ENCODE measurements at places on chromosomes 11 and 22.

- no peak for DNase-seq
Measured at GRCh38 chr22:23793326-23793725, 6.6 kb downstream of the SMARCB1 start.

- no peak for DNase-seq
Measured at GRCh38 chr22:24175160-24175808, 6.0 kb upstream of the SUSD2 start.

GRCh38 chr11:74459584-74459983, 7.8 kb downstream of the KCNE3 start:
- no peak for DNase-seq

DNA sequence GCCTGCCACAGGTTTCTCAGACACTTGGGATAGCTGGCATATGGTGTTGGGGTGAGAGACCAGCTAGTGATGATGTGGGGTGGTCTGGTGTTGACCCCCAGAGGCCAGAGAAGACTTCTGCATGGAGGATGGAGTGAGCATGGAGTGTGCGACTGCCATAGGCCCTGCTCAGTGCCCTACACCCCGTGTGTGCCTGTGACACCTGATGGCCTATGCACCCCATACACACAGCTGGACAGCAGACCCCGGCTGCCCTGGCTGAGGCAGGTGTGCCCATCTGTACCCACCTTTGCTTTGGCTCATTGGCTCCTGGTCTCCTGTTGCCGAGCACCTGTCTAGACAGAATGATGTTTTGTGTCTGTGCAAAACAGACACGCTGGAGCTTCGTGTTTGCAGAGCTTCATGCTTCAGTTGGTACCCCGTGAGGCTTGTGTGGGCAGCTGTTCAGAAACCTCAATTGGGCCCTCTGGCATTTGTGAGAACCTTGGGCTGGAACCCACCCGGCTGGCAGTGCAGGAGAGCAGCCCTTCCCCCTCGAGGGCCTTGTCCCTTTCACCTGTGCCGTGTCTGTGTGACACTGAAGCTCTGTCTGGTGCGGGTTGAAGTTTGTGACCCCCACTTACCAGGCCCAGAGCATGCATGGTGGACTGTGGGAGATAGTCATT, 27.6 kb downstream of the BCR start:
- no peak for DNase-seq

DNA sequence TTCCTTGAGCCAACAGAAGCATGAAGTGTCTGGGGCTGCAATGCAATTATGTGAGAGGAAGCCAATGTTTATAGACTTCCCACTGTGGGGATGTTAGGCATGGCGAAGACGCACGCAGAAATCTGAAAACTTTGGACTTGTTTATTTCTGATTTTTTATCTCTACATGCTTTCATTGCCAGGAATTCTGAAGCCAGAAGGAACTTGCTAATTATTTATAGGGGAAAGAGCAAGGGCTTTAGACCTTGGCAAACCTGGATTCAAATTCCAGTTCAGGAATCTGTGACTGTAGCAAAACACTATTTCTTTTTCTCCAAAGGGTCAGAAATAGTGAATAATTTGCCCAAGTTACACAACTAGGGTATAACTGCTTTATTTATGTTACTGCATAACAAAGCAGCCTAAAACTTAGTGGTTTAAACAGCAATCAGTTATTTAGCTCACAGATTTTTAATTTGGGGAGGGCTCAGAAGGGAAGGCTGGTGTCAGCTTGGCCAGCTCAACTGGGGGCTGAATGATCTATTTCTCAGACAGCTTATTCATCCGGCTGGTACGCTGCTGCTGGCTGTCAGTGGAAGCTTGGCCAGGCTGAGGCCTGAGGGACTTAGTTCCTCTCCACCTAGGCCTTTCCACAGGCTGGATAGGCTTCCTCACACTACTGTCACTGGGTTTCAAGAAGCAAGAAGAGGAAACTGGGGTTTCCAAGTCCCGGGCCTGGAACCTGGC, 1.9 kb upstream of the OR6Q1 start:
- DNase-seq: no peak

GRCh38 chr11:87966694-87967093, 208.5 kb downstream of the RAB38 start:
- DNase-seq: peak; percentile 74

DNA sequence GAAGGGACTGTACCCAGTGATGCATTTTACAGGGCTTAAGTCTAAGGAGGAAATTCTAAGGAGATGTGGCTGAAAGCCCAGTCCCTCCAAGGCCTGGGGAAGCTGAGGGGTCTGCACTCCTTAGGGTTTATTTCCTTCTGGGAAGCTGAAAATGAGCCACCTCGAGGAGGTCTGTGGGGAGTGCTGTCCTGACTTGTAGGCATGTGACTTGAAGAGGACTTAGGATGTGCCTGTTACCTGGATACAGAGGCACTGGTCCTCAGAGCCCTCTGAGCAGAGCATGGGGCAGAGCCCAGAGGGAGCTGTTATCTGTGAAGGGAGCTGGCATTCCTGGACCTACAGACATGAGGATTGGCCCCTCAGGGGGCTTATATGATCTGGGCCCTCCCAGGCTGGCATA, 77.1 kb downstream of the TP53I11 start:
- no peak for DNase-seq

DNA sequence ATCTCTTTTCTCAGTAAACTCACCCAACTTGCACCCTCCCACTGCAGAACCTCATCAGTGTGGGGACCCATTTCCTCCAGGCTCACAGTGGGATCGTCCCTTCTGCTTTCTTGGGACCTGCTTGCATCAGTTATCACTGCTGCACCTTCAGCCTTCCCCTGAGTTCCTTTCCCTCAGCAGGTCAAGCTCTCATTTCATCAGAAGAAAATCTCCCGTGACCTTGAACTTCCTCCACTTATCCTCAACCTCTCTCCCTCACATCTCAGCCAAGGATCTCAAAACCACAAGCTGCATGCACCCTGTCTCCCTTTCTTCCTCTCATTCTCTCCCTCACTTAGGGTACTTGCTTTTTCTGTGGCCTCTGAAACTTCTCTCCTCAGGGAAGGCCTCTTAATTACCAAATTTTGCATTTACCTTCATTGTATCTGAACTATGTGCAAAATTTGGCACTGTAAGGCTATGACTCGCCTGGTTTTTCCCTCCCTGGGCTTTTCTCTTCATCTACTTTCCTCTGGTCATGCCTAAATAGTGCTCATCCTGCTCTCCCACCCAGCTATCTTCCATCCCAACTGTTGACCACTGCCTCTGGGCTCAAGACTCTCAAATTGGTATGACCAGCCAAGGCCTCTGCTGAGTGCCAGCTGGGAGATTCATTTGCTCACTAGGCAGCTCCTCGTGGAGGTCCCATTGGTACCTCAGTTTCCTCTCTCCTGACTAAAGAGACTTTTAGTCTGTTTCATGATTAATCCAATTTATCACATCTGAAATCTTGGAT, 2.7 kb upstream of the RCE1 start:
- no peak for DNase-seq

GRCh38 chr22:49734882-49735281, 92.8 kb downstream of the BRD1 start:
- DNase-seq: no peak

DNA sequence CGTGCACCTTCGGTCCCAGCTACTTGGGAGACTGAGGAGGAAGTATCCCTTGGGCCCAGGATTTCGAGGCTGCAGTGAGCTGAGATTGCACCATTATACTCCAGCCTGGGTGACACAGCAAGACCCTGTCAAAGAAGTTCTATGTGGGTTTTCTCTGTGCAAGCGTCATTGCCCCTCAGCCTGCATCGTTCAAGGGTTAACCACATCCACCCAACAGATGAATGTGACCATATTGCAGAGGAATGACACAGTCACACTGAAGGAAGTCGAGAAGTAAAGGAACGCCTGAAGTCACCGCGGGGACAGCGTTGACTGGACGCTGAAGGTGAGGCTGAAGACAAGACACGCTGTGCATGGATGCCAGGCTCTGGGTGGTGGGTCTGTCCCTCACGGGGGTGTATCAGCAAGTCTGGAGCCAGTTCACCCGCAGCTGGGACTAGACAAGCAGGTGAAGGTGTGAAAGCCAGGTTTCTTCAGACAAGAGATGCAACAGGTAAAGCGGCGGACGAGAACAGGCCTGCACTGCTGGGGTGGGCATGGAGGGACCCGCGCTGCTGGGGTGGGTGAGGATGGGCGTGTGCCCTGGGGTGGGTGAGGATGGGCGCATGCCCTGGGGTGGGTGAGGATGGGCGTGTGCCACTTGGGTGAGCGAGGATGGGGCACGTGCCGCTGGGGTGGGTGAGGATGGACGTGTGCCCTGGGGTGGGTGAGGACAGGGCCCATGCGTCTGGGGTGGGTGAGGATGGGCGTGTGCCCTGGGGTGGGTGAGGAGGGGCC, 36.5 kb upstream of the TOLLIP start:
- DNase-seq: no peak

GRCh38 chr22:47139013-47139789, 376.8 kb downstream of the TBC1D22A start:
- no peak for DNase-seq

Measured in retinal pigment epithelial cell (primary cell).